ENCODE measurements at places on chromosomes 6 and 20. TPM values are rescaled to one million over a fixed set of nuclear protein-coding genes. Genes with fewer than 3 reads are reported as not detected.

The ATP6V1G2 gene
- total RNA-seq = 0.55 TPM

DNA sequence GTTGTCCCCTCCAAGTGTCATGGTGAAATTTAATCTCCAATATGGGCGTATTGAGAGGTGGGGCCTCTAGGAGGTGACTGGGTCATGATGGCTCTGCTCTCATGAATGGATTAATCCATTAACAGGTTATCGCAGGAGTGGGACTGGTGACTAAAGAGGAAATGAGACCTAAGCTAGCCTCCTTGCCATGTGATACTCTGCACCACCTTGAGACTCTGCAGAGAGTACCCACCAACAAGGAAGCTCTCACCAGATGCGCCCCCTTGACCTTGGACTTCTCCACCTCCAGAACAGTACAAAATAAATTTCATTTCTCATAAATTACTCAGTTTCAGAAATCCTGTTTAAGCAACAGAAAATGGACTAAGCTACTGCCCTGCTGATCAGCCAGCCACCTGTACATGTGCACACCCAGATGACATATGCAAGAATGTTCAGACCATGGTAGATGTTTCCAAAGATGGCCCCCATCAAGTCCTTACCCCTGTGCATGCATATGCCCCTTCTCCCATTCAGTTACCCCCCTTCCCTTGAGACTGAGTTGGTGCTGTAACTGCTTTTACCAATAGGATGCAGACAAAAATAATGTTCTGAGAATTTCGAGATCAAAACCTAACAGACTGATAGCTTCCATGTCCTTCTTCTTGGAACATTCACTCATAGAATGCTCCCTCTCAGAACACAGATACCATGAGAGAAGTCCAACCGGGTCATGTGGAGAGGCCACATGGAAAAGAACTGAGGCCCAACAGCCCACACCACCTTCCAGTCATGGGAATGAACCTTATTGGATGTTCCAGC lies 28.4 kb downstream of the MAP3K5 start:
- DNase-seq = no peak

- no peak for DNase-seq
These were observed 32.4 kb upstream of the ADTRP start for GRCh38 chr6:11810854-11811643.

- no peak for DNase-seq
These were observed 43.9 kb downstream of the HLA-A start for GRCh38 chr6:29986179-29986781.

- no peak for DNase-seq
These were observed 62.6 kb downstream of the RIN2 start for GRCh38 chr20:19820555-19821211.

DNA sequence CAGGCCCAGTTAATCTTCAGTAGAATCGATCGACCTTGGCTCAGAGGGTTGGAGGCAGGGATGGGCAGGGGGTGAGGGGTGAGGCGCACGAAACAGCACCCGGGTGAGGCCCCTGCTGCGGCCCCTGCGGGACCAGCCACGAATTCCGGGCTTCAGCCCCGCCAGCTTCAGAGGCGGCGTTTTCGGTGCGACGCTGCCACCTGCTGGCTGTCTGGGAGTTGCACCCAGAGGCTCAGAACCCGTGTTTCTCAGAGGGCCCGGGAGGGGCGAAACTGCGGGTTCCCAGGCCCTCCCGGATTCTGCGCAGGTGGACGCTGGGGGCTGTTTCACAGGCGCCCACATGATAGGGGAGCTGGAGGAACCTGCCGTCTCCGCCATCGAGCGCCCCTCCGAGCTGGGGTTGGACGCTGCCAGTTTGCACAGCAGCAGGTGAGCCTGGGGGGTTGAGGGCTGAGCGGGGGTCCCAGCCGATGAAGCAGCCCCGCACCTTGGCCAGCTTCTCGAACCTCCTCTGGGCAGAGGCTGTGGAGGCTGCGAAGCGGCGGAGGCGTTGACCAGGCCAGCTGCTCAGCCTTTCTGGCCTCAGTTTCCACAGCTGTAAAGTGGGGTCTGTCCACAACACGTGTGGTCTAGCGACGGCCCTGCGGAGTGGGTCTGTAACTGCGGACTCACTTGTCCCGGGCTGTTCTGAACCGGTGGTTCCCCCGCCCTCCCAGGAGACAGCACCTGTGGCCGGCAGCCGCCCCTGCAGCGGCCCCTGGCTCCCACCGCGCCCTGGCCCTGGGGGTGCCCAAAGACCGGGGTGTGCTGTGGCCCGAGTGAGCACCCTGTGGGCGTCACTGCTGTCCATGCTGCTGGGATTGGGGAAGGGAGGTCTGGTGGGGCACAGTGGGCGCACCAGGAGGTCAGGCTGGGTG lies 2.5 kb upstream of the BHLHE23 start:
- peak; percentile 78 for DNase-seq

The ADA gene
- total RNA-seq = 2.2 TPM

GRCh38 chr6:25842526-25842925 lies 10.7 kb upstream of the SLC17A1 start:
- no peak for DNase-seq

- DNase-seq = no peak
These were observed 39.5 kb upstream of the PCMTD2 start for GRCh38 chr20:64216036-64216435.

The MED20 gene
- 18.6 TPM for total RNA-seq

The OTOR gene
- total RNA-seq = not detected

DNA sequence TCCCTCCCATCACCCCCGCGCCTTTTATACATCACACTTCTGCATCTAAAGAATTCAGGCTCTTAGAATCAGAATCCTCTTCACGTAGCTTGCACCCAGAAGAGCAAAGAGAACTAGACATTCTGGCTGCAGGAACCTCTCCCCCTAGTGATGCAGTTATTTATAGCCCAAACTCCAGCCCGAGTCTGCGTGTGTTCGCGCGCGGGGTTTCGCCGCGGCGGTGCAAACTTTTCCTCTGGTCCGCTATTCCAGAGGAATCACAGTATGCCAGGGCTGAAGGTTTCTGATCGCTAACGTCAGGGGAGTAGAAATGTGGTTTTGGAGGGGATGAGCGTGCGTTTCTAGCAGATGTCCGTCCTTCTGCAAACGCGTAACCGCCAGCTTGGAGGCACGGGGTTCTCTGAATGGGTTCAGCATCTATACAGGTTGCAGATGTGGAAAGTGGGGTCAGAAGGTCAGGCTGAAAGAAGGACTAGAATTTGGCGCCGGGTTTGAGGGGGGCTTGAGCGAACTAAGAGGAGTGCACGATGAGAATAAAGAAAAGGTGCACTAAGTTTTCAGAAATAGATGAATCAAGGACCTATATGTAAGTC lies 1.8 kb downstream of the EPHA7 start:
- DNase-seq = peak; percentile 14

The CST2 gene
- total RNA-seq = not detected

GRCh38 chr20:21302664-21303060 lies 469 bp upstream of the XRN2 start:
- DNase-seq = no peak

DNA sequence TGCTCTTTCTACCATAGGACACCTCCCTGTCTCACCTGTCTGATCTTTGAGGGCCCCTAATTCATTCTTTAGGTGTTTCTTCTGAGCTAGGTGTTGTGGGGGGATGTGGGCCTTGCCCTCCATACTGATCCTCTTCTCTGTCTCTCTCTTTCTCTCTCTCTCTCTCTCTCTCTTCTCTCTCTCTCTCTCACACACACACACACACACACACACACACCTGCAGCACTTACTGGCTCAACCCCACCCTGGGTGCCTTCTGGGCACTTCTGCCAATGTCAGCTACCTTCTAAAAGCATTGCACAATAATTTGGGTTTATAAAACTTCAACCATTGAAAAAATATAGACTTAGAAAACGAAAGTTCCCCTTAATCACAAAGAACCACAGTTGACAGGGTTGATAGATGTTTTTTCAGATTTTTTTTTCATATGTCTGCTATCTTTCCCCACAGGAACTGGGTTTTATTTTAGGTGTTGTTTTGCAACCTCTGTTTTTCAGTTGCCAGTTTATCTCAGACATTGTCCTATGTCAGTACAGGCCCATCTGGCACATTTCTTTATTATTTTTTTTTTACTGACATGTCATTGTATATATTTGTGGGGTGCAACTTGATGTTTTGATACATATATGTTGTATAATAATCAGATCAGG lies 28.1 kb downstream of the PKIG start:
- DNase-seq = no peak
